ENCODE measurements at places on chromosomes 11 and 22.

- no peak for DNase-seq
Observed at GRCh38 chr11:76685831-76686230, 15.3 kb upstream of the LRRC32 start.

- DNase-seq = no peak
Observed at GRCh38 chr11:64501500-64502427, 89.3 kb upstream of the SLC22A12 start.

DNA sequence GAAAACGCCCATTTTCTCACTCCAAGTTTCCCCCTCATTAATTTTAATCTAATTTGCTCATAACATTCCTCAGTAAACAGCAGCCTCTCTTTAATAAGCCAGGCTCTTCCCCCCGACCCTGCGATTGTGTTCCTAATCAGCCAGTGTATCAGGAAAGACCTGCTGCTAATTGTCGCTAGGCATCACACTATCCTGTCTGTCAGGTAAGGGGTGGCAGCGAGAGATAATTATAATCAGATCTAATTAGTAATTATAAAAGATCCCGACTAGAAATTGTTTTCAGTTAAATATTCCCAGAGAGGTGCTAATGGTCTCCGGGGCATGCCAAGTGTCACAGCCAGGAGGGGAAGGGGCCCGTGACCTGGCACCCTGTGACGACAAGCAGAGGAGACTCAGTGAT lies 142.8 kb downstream of the ST3GAL4 start:
- DNase-seq = no peak

DNA sequence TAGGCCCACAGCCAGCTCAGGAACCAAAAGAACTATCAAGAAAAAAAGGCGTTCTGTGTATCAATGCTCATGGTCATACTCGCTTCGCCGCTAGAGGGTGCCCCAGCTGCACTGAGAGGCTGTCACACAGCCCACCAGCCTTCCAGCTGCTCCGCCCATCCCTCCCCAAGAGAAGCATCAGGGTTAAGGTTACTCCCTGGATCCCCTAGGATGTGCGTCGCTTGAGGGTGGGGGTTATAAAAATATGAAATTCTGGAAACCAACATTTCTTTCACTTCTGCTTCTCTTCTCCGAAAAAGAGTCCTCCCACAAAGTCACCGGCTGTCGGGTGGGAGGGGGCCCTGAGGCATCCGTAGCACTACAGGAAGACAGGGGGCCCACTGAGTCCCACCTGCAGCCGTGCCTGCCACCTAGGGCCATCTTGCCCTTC lies 1.7 kb downstream of the CBX6 start:
- DNase-seq = peak; percentile 71

GRCh38 chr11:77800449-77800848 lies 20.1 kb downstream of the RSF1 start:
- no peak for DNase-seq

All from Caki2 (cell line).